ENCODE measurements at places on chromosomes 5 and 9.

- no peak for DNase-seq
Measured at GRCh38 chr5:143174714-143175398, 228.6 kb downstream of the NR3C1 start.

DNA sequence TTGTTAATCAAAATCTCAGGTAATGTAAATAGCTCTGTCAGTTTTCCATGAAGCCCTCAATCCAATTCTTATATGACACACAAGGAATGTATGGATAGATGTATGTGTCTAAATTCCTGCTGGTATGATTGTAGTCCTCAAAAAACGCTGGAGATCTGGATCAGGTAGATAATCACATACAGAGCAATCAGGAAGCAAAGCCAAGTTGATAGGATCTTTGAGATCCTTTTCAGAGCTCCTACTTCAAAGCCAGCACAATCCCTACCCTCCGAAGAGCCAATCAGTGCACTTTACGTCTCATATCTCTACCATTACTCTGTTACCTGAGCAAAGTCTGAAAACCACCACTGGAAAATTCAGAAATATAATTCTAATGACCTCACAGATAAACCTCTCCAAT lies 27.4 kb downstream of the TYRP1 start:
- DNase-seq = no peak

- no peak for DNase-seq
Measured at GRCh38 chr5:24167806-24168205, 477.0 kb downstream of the CDH10 start.

- no peak for DNase-seq
Measured at GRCh38 chr9:101795147-101795546, 56.7 kb upstream of the GRIN3A start.

GRCh38 chr5:6412811-6413210 lies 34.5 kb upstream of the MED10 start:
- DNase-seq = no peak

GRCh38 chr5:54309276-54309675 lies 1.1 kb downstream of the ARL15 start:
- no peak for DNase-seq

DNA sequence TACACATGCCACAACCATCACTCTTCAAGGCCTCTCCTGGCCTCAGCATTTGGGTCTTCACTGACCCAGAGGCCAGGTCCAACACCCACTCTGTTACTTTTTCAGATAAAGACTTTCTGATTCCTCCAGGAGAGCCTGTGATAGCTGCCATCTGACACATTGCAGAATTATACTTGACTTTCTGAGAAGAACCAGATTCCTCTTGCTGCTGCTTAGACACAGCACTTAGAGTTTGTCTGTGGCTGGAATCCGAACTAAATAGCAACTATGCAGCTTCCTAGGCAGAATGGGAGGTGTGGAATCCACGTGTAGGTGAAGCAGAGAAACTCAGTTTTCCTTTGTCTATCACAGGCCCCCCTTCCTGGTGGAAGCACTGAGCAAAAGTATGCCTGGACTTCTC lies 344.7 kb upstream of the SLC30A5 start:
- DNase-seq = no peak

- DNase-seq = no peak
Measured at GRCh38 chr5:150137168-150137957, 18.3 kb downstream of the PDGFRB start.

DNA sequence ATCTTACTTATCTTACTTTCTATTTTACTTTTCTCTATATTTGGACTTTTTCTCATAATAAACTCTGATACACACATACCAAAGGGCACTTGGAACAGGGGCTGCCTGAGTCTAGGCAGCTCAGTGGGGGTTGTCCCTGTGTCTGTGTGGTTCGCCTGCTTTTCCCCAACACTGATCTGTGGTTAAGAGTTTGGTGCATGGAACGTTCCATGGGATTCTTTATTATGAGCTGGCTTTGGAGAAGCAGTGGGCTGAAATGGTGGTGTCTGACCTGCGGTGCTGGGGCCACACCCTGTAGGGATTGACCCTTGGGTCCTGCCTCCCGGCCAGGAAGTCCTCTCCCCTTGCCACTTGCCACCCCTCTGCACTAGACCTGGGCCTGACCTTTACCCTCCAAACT lies 47.4 kb downstream of the ANKRD33B start:
- DNase-seq = no peak

DNA sequence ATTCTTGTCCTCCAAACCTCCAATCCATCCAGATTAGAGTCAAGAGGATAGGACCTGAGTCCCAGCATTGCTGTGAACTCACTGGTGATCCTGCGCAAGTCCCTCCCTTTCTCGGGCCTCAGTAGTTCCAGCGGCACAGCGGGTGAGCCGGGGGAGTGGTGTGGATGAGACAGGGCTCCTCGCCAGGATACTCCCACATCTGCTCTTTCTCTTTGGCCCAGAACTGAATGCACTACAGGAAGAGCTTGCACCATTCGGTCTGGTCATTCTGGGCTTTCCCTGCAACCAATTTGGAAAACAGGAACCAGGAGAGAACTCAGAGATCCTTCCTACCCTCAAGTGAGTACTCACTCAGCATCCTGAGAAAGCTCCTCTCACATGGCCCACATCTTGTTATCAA lies 6.3 kb downstream of the GPX3 start:
- DNase-seq = no peak
